ENCODE measurements at places on chromosomes 13 and 19.

GRCh38 chr19:34788074-34788473, 15.1 kb upstream of the ZNF599 start:
- no peak for DNase-seq

- no peak for DNase-seq
Observed at GRCh38 chr13:39699274-39699673, 43.8 kb downstream of the COG6 start.

- no peak for DNase-seq
Observed at GRCh38 chr19:15038294-15038693, 11.0 kb upstream of the CASP14 start.

GRCh38 chr13:52891706-52892105, 43.3 kb upstream of the PCDH8 start:
- no peak for DNase-seq

- DNase-seq, result no peak
Observed at GRCh38 chr19:17772172-17772571, 20.9 kb downstream of the FCHO1 start.

DNA sequence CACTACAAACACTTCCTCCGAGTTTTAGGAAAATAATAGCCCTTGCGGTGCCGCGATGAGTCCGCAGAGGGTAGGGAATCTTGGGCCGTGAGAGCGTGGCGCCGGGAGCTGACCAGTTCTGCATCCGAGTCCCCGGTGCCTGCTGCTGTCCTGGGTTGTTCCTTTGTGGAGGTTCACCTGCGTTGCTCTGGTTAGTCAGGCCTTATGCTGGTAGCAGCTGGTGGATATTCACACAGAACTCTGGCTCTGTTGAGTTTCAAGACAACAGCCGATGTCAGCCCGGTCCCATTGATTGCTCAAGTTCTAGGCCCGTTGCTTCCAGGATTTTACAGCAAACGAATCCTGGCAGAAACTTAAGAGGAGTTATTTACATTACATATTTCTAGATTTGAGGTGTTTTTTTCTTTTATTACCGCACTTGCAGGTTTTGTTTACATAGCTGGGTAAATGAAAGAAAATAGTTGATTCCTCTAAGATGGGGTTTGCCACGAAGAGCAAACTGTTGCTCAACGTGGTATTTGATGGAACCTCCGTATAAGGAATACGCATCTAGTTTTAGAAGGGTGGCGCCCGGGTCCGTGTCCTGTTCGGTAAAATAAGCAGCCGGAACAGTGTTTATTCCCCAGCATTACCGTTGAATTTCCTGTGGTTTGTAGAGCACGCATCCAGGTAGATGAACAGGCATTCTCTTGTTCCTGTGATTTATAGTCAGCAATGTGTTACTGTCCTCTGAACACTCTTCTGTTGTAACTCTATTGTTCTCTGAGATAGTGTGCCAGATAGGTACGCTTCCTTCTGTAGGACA, 1.3 kb downstream of the CLDN10 start:
- no peak for DNase-seq

- DNase-seq, result no peak
Observed at GRCh38 chr13:113044391-113045114, 61.0 kb upstream of the F7 start.

DNA sequence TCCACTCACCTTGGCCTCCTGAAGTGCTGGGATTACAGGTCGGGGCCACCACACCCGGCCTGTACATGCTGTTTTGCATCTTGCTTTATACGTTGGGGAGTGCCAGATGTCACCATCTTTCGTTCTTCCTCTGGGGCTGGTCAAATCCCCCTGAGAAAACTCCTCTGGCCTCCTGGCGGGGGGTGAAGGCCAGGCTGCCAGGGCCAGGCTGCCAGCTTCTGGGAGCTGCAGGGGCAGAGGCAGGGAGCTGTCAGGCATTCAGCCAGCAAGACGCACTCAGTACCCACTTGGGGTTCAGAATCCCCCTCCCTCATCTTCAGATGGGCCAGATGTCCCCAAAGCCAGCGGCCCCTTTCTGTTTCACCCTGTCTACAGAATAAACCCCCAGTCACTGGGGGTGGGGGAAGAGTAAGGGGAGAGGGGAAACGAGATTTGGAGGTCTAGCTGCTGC, 16.1 kb downstream of the ZSWIM9 start:
- no peak for DNase-seq

DNA sequence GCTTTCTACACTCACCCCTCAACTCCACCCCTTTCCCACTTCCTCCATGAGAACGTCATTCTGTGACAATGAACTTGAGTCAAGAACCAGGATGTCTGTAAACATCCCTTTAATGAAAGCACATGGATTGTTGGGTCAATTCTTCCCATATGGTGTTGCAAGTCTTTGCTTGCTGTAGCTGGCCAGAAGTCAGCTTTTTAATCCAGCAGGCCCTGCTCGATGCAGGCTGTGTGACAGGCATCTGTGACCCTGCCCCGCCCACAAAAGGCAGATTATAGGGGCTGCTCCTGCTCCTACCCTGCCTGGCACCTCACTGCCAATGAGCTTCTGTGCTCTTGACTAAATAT, 78.0 kb downstream of the STARD13 start:
- no peak for DNase-seq

GRCh38 chr19:40266912-40267600, 18.1 kb downstream of the AKT2 start:
- no peak for DNase-seq

- DNase-seq, result no peak
Observed at GRCh38 chr13:111251646-111252445, 68.6 kb upstream of the TEX29 start.

- no peak for DNase-seq
Observed at GRCh38 chr13:40064154-40065097, 409.0 kb downstream of the COG6 start.

DNA sequence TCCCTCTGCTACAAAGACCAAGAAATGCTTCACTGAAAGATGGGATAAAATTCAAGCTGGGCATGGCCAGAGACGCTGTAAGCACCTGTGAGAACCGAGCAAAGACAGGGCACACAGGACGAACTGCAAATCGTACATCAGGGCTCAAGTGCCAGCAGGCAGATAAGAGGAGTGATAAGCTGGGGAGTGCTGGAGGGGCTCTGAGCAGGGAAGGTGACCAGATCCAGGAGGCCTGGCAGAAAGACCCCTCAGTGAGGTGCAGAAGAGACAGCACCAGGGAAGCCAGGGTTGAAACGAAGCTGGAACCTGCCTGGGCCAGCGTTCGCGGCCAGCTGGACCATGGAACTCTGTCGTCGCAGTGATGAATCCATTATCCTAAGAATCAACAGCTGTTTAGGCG, 10.2 kb downstream of the RAB20 start:
- no peak for DNase-seq

DNA sequence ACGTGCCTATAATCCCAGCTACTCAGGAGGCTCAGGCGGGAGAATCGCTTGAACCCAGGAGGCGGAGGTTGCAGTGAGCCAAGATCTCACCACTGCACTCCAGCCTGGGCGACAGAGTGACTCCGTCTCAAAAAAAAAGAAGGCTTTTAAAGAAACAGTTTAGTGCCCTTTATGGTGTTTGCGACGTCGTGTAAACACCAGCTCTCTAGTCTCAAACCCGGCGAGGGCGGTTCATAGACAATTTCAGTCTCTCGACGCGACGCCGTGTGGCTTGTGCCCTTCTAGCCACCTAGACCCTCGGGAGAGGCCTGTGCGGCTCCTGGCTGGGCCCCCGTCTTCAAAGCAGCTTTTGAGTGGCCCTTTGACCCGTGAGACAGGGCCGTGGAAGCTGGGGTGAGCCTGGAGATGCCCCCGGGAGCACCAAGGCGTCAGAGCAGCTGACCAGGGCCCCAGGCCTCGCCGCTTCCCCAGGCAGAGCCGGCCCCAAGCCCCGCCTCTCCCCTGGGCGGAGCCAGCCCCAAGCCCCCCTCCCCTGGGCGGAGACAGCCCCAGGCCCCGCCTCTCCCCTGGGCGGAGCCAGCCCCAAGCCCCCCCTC, 5.0 kb upstream of the MADCAM1 start:
- no peak for DNase-seq

DNA sequence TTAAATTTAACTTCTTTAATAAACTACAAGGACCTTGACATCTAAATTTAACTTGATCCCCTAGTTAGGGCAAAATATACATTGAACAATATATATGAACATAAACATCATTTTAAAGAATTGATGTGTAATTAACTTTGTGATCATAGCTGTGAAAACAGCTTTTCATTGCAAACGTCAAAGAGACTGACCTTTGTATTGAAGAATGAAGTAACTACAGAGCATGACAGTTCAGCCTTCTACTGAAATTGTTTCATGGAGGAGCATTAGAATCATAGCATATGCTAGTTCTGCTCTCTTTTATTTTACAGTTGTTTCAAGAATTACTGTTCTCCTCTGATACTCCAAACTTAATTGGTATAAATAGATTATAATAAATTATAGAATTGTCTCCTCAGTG, 123.4 kb upstream of the PRR20A start:
- DNase-seq, result no peak

DNA sequence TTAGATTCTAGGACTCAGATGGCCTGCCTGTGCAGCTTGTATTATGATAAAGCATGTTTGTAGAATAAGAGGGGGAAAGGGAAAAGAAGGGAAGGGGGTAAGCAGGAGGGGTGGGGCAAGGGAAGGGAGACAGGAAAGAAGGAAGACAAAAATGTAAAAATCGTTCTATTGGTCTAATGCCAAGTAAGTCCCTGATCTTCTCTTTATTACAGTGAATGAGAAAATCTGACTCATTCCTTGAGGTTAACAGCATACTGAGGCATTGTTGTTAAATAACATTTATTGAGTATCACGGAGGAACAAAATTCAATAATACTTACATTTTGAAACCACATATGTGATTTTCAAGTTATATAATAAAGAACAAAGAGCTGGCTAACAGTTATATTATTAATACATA, 1534.7 kb downstream of the OLFM4 start:
- DNase-seq, result no peak

GRCh38 chr13:42272804-42273175, 838 bp downstream of the AKAP11 start:
- no peak for DNase-seq

GRCh38 chr19:44696939-44697669, 1.8 kb upstream of the CEACAM16 start:
- DNase-seq, result no peak

- no peak for DNase-seq
Observed at GRCh38 chr19:45249261-45250033, 1.6 kb upstream of the MARK4 start.

GRCh38 chr19:53463263-53463662, 4.3 kb upstream of the ZNF813 start:
- DNase-seq, result no peak

GRCh38 chr19:11963566-11964355, 1.1 kb upstream of the ZNF763 start:
- DNase-seq, result peak; percentile 80

DNA sequence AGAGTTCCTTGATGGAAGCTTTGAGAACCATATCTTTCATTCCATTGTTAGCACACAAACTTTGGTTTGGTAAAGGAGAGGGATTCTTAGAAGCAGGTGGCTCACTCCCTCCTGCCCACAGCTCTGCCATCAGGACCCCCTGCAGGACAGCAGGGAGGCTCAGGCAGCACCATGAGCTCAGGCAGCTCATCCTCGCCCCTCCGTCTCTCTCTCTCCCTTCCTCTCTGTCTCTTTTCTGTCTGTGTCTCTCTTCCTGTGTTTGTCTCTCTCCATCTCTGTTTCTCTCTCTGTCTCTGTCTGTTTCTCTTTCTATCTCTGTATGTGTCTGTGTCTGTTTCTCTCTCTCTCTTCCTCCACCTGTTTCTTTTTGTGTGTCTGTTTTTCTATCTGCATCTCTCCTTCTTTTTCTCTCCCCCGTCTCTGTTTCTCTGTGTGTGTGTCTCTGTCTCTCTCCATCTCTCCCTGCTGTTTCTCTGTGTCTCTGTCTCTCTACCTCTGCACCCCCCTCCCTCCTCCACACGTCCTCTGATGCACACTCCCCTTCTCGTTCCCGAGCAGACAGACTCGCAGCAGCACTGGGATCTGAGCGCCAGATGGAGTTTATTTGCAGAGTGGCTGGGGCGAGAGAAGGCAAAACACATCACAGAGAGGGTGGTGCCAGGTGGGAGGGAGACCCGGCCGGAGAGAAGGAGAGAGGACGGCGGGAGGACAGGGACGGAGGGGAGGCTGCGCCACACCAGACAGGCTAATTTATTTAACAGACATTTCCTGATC, 8.7 kb downstream of the SBK2 start:
- no peak for DNase-seq

DNA sequence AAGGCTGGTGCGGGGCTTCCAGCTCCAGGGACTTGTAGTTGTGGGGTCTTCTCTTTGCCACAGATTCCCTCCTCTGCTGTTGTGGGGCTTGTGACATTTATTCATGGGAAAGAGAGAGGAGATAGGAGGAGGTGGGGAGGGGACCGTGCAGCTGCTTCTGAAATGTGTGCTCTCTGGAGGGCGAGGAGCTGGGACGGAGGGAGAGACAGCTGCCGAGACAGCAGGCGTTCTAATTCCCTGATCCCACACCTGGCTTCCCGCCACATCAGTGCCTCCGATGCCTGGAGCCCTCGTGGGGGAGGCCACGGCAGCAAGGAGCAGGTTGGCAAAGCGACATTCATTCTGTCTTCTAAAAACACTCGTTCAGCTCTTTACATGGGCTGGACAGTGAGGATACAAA, 164.4 kb downstream of the USP12 start:
- DNase-seq, result no peak

- no peak for DNase-seq
Observed at GRCh38 chr19:8304841-8305621, 3.1 kb downstream of the CD320 start.

- no peak for DNase-seq
Observed at GRCh38 chr19:13968383-13968935, 16.1 kb downstream of the DCAF15 start.

GRCh38 chr19:1528596-1529429, 4.9 kb downstream of the PLK5 start:
- DNase-seq, result no peak

- no peak for DNase-seq
Observed at GRCh38 chr13:111629926-111630325, 309.5 kb downstream of the TEX29 start.

- DNase-seq, result peak; percentile 22
Observed at GRCh38 chr13:48235341-48236135, 2.5 kb downstream of the ITM2B start.

DNA sequence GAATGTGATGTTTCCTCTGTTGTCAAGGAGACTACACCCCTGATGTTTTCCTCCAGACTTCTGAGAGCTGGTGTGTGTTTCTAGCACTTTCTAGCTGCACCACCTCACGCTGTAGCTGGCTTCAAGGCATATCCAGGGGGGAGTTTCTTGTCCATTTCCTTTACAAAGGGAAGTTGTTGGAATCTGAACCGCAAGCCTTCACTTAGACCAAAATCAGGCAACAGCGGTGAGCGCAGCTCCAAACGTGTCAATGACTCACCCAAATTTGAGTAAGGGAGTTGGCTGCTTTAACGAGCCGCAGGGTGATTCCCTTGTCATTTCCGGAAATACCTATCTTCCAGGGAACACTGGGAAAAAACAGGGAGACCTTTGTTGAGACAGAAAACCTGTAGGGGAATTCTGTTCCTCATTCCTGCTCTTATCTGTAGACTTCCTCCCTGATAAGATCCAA, 2.5 kb downstream of the LDLR start:
- peak; percentile 83 for DNase-seq
